ENCODE measurements at places on chromosomes 7 and 10.

DNA sequence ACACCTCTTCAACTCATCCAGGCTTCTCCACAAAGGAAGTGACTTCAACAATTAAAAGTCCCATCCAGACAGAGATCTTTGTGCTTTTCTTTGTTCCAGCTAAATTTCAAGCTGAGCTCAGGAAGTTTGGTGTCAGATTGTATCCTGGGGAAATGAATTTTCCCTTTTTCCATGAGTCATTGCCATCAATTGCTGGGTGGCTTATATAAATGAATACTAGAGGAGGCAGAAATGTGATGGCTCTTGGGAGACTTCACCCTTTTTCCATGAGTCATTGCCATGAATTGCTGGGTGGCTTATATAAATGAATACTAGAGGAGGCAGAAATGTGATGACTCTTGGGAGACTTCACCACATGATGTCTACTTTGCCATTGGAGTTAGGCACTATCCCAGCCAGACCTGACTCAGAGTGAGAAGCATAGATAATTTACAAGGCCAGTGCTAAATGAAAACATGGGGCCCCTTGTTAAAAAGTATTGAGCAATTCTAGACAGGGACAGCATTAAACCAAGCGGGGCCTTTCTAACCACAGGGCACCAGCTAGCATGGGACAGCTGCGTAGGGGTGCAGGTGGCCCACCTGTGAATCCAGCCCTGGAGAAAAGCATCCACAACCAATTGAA is 339.2 kb upstream of the PODXL start:
- DNase-seq, result no peak

DNA sequence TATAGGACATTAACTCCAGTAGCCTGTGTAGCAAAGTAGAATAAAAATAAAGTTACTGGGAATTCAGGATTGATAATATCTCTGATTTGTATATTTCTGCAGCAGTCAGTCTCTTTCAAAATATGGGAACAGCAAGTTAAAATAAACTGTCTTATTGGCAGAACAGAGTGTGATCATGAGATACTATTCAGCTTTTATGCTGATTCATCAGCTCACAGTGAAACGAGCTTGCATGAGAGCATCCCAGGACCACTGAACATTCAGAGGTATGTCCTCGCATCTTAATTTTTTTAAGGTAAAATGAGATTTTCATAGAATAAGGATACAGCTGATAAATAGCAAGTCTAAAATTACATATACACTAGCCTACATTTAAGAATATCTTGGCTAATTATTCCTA is 282.5 kb upstream of the MYO3A start:
- no peak for DNase-seq

GRCh38 chr10:75743291-75743778 is 311.9 kb downstream of the LRMDA start:
- DNase-seq, result no peak

DNA sequence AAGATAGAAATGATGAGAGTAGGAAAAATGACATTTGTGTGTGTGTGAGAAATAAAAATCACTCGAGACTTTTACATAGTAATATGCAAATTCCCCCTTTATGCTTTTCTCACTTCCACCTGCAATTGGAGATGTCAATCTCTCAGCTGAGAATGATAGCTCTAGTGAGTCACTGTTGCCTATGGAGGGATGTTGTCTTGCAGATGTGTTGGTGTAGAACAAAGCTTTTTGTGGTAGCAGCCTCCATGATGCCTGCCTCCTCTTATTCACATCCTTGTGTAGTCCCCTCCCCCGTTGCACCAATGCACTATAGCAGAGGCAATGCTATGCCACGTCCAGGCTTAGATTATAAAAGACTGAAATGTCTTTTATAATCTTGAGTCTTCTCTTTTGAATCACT is 33.8 kb downstream of the SPAG6 start:
- DNase-seq, result no peak

Measured in GDM1 (cell line).